Right ventricle myocardium inferior (tissue), 1 donor: ENCODE measurements at places on chromosomes 11 and 22. TPM values are rescaled to one million over a fixed set of nuclear protein-coding genes. Genes with fewer than 3 reads are reported as not detected.

- no peak for DNase-seq
These were observed 78.9 kb downstream of the GRK3 start for GRCh38 chr22:25643232-25644000.

- no peak for DNase-seq
These were observed 118.1 kb upstream of the TEAD1 start for GRCh38 chr11:12556155-12556554.

DNA sequence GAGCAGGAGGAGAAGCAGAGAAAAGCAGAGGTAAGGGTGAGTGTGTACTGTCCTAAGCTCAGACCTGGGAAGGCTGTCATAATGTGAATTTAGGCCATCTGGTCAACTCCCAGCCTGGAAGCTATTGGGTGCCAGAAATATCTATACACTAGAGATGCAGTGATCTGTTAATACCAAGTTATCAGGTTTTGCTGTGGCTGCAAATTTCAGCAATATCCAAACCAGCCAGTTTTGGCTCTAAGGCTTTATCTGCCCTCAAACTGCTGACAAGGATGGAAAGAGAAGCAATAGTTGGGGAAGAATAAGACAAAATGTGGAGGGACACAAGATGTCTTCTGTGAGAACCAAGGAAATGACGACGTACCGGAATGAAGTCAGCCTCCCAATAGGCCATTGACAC lies 62.9 kb downstream of the CYB5R2 start:
- no peak for DNase-seq

GRCh38 chr11:117704395-117705100 lies 92.5 kb downstream of the DSCAML1 start:
- no peak for DNase-seq

DNA sequence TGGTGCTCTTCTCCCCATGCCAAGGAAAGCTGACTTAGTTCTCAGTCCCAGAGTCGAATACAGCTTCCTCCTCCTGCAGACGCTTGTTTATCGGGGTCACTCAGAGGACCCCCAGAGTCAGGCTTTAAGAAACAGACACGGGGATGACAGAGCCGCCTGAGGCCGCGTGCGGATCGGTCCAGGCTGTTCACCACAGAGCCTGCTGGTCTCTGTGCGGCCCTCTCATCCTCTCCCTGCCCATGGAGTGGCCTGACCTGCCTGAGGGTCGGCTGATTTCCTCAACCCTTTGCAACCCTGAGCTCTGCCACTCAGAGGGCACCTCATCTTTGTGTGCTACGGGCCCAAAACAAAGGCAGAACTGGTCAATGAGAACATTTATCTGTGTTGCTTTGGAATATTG lies 2.1 kb downstream of the GAL start:
- no peak for DNase-seq

- peak; percentile 80 for DNase-seq
These were observed 13.2 kb downstream of the OTUB1 start for GRCh38 chr11:63999349-64000025.

DNA sequence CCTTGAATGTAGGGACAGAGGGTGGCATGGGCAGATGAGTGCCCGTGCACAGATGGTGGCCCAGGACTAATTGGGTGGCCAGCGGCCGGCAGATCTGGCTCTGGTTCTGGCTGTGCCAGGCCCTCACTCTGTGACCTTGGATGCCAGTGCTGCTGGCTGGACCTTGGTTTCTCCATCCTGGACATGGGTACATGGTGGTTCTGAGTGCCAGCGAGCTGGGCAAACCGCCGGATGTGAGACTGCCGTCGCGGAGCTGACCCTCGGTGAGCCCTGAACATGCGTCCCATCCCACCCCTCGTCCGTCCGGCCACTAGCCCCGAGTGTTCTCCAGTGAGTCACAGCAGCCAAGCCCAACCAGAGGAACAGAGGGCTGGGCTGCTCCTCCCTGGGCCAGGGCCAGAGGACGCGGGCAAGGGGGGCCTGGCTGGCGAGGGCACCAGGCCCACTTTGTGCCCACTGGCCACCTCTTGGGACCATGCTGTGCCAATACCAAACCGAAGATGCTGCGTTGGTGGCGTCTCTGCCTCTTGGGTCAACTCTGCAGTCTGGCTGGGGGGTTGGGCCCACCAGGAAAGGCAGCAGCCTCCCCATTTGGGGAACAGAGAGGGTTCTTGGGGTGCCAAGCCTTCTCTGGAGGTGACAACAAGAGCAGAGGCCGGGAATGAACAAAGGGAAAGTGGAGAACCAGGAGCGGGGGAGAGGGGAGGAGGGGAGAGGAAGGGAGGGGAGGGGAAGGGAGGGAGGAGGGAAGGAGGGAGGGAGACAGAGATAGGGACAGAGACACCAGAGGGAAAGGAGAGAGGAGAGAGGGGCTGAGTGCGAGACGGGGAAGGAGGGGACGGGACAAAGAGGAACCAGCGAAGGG lies 10.7 kb downstream of the LSP1 start:
- DNase-seq: peak; percentile 91

- no peak for DNase-seq
These were observed 7.3 kb upstream of the KCNJ1 start for GRCh38 chr11:128874427-128874826.

GRCh38 chr11:61814958-61815789 lies 1.6 kb downstream of the FADS1 start:
- peak; percentile 97 for DNase-seq

DNA sequence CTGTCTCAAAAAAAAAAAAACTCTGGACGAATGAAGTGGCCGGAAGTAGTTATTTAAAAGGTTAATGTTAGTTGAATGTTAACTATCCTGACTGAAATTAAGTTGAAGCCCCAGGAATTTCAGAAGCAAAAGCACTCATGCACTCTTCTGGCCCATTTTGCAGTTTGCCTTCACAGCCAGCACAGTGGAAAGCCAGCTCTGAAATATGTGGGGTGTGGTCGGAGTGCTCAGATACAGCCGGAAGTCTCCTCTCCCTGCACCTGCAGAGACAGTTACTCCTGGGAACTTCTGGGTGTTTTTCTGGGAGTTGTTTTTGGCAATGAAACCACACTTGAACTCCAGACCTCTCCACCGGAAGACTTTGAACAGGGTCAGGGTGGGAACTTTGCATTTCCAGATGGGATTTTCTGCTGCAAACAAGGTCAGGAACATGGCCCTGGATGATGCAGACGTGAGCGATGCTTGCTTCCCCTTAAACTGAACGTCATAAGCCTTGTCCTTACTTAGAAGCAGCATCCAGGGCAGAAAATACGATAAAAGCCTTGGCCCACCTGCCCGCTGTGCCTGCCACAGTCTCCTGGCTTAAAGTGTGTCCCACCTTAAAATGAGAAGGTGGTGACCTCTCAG lies 21.5 kb upstream of the CABP2 start:
- DNase-seq: no peak

DNA sequence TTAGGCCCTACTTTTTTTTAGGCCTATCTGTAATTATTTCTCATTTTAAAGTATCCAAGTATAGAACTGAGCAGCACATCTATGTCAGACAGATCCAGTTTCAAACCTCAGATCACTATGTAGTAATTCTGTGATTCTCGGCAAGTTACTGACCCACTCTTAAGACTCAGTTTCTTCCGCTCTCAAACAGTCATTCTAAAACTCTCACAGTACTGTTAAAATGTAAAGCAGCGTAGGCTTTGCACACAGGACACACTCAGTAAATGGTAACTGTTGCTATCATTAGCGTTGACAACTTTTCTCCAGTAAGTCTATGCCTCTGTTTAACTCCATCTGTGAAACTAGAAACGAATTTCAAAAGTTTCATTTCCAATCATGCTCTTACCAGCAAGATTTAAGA lies 277.1 kb downstream of the TTC28 start:
- DNase-seq: no peak

- no peak for DNase-seq
These were observed 10.4 kb upstream of the ARHGAP8 start for GRCh38 chr22:44741929-44742328.

- DNase-seq: no peak
These were observed 129.0 kb downstream of the TEAD1 start for GRCh38 chr11:12803086-12803826.

GRCh38 chr11:60343094-60343704 lies 16.1 kb downstream of the MS4A6E start:
- DNase-seq: no peak

DNA sequence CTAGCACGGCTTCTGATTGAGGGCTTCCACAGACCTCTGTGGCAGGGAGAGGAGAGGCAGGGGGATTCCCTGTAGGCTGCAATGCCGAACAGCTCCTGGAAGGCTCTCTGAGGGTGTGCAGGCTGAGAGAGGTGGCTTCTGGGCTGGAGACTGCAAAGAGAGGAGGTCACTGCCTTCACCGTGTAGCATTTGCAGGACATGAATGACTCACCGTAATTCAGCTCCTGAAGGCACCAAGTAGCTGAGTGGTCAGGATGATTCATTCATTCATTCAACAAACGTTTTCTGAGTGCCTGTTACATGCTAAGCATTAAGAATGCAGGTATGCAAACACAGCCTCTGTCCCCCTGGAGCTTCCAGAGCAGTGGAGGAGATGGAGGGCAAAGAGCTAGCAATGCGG lies 18.0 kb upstream of the EIF3D start:
- DNase-seq: no peak

- DNase-seq: no peak
These were observed 23.3 kb upstream of the CCDC34 start for GRCh38 chr11:27386181-27386845.

Gene CD3E
- total RNA-seq: 0.70 TPM

Gene CDC42EP2
- 16.7 TPM for total RNA-seq

Gene BUD13
- total RNA-seq: 7.8 TPM

Gene PC
- 7.5 TPM for total RNA-seq

Gene TRIM49C
- total RNA-seq: not detected

Gene GLYATL1B
- not detected for total RNA-seq

Gene OR10S1
- not detected for total RNA-seq

Gene PANX3
- not detected for total RNA-seq
